ENCODE measurements at places on chromosomes 6 and 20.

DNA sequence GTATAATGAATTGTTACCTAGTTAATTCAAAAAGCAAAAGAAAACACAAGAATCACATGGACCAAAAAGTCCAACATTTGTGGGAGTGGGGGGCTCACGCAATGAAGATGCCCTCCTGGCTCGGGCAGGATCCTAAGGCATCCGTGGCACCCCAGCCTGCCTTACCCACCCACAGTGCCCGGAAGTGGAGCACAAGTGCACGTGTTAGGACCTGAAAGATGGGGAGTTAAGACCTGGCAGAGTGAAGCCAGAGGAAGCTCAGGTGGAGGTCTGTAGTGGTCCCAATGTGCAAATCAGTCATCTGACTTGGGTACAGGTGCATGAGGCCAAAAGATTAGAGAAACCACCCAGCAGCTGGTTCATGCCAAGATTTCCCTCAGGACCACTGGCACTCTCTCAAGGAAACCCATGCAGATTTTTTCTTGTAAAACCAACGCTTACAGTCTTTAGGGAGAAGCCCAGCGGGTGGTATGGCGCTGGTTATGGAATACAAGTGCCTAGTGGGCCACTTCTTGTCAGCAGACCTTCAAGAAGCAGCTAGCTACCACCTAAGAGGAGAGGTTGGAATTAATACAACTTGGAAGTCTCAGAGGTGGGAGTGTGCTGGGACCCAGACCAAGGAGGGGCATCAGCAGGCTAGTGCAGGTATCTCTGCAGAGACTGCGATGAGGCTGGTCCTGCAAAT, 42.1 kb downstream of the BFSP1 start:
- DNase-seq: no peak

GRCh38 chr6:144195671-144196270, 45.5 kb downstream of the STX11 start:
- DNase-seq: no peak

GRCh38 chr6:17884498-17885478, 102.6 kb downstream of the KIF13A start:
- DNase-seq: no peak

DNA sequence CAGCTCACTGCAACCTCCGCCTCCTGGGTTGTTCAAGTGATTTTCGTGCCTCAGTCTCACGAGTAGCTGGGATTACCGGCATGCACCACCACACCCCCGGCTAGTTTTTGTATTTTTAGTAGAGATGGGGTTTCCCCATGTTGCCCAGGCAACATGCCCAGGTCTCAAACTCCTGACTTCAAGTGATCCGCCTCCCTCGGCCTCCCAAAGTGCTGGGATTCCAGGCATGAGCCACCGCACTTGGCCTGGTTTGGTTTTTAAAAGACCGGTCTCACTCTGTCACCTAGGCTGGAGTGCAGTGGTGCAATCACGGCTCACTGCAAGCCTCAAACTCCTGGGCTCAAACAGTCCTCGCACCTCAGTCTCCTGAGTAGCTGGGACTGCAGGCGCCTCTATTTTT, 40.1 kb downstream of the VSTM2L start:
- no peak for DNase-seq

DNA sequence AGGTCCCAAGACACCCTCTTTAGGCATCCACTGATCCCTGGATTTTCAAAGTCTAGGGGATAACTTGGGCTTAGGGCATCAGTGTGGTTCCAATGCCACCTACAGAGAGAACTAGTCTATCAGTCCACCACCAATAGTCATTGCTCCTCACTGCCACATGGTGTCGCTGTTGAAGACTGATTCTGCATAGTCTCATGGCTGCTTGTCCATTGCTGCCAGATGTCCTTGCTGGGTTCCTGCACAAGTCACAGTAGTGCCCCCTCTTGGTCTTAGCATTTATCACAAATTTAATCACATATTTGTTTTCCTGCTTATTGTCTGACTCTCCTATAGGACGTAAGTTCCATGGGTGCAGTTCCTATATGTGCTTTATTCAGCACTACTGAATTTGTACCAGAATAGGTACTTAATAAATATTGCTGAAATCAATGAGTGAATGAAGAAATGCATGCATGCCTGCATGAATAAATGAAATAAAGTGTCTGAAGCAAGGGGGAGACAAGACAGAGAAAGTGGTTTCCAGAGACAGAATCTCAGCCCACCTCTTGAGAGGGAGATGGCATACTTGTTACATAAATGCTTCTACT, 45.9 kb upstream of the RALY start:
- no peak for DNase-seq

- DNase-seq: no peak
Measured at GRCh38 chr20:58832457-58832856, 18.2 kb downstream of the GNAS-AS1 start.

GRCh38 chr20:1813674-1814635, 81.3 kb upstream of the SIRPA start:
- no peak for DNase-seq

GRCh38 chr6:97133067-97133466, 149.9 kb downstream of the MMS22L start:
- no peak for DNase-seq

- no peak for DNase-seq
Measured at GRCh38 chr6:122719176-122719575, 60.3 kb upstream of the FABP7 start.

DNA sequence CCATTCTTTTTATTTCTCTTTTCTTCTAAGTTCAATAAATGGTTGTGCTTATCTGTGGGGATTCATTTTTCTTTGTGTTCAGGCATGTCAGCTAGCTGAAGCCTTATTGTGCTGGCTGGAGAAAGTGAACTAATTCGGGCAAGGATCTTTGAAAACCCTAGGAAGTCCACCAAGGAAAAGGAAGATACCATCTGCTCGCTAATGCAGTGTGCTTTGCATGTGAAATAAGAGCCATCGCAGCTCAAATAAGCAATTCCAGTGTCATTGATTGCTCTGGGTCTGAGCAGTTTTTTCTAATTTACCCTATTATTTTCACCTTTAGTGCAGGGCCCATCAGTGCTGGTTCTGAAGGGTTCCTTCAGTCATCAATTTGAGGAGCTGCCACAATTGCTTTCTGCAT, 309.4 kb upstream of the SOX4 start:
- no peak for DNase-seq

DNA sequence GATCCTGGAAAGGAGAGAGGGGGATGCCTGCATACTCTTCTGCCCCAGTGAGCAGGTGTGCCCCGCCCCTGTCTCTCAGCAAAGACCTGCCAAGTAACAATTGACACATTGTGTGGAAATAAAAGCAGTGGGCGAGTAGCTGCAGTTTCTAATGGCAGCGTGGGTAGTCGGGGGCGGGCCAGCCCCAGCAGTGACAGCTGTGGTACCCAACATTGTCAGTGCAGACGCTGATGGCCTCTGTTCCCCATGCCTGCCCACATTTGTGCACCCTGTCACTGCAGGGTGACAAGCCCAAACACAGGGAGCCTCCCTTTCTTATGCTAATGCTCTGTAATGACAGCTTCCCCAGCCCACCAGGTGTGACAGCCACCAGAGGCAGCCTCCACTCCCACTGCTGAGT, 491.7 kb downstream of the DHX35 start:
- no peak for DNase-seq

- no peak for DNase-seq
Measured at GRCh38 chr6:29631860-29632731, 887 bp downstream of the GABBR1 start.

DNA sequence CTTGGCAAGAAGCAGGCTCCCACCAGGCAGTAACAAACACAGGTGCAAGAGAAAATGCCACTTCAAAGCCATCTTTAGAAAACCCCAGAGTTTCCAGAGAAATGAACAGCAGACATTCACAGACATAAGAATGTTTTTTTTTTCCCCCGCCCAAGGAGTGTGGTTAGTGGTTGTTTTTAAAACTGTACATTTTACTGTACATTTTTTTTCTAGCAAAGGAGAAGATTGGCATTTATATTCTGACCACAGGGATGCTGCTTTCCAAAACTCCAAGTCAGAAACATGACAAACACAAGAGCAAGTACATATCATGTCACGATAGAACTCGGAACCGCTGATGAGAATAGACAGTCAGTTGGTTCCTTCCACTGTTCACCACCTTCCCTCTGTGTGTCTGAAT, 197.9 kb downstream of the LRFN2 start:
- DNase-seq: no peak

- no peak for DNase-seq
Measured at GRCh38 chr20:33394718-33395117, 6.6 kb downstream of the CDK5RAP1 start.

DNA sequence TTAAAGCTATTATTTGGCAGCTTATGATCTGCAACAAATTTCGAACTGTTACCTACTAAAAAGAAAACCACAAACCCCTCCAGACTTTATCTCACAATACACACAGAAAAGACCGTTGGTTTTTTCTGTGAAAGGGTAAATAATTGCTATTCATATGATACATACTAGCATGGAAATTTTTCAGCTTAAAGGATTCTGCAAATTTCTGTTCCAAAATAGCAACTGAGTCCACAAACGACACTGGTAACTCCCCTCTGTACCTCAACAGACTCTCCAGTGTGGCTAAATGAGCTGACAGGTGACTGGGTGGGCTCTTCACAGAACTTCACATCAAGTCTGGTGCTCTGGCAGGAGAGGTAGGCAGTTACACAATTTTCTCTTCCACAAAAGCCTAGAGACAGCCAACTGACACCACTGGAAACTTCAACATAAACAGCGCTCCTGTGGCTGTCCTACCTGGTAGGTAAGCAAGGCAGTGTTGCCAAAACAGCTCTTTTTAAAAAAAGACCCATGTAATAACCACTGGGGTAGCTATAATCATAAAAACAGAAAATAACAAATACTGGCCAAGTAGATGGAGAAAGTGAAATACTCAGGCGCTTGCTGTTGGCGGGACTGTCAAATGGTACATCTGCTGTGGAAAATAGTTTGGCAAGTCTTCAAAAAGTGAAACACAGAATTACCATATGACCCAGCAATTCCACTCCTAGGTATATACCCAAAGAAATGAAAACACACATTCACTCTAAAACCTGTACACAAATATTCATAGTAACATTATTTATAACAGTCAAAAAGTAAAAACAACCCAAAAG, 37.8 kb downstream of the ELOVL5 start:
- DNase-seq: no peak

Data from amniotic stem cell (primary cell).